ENCODE measurements at places on chromosomes 6 and 20. TPM values are rescaled to one million over a fixed set of nuclear protein-coding genes. Genes with fewer than 3 reads are reported as not detected.

DNA sequence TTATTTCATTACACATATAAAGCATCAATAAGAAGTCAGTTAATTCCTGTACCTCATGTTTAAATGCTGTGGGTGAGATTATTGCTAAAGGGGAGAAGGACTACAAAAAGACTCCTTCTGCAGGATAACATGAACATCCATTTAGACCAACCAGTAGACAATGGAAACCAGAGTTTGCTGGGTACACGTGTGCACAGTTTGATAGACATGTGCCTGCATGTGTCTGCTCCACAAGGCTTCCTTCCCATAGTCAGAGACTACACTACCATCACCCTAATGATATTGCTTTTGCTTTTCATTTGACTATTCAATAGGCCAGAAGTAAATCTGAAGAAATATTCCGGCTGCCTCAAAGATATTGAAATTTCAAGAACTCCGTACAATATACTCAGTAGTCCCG lies 231.6 kb downstream of the ARHGAP18 start:
- no peak for DNase-seq

DNA sequence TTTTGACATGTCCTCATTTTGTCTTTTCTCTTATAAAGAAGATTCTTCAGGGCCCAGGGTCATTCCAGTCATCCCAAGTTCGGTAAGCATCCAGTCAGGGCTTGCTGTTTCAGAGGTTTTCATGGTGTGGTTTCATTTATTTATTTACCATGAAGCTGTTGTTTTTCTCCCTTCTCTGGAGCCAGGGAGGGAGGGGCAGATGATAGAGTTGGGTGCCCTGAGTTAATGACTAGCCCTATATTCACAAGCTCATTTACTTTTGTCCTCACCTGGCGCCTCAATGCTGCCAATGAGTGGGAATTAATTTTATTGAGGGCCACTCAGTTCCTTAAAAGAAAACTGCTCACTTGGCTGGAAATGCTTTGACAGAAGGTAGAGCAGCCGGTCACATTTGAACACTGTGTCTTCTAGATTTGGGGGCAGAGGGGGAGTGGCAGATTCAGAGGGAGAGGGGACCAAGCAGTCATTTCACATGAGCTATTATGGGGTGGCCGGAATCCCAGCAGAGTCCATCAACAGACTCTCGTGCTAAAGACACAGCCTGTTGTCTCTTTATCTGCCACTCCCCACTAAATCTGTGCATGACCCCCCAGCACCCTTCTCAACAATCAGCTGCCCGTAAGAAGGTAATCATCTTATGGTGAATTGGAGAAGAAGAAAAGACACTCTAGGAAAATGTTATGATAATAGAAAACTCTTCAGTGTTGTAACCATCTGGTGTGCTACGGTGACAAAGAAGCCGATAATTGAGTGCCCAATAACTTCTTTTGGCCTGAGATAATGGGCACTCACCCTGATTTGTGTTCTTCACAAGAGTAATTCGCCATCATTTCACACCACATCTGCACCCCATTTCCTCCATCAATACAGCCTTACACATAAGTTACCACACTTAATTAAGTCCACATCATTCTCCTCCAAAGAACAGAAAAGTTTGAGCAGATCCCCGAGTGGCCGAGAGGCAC lies 573.5 kb upstream of the JAG1 start:
- no peak for DNase-seq

- no peak for DNase-seq
These were observed 99.7 kb downstream of the PDE7B start for GRCh38 chr6:135951169-135951568.

DNA sequence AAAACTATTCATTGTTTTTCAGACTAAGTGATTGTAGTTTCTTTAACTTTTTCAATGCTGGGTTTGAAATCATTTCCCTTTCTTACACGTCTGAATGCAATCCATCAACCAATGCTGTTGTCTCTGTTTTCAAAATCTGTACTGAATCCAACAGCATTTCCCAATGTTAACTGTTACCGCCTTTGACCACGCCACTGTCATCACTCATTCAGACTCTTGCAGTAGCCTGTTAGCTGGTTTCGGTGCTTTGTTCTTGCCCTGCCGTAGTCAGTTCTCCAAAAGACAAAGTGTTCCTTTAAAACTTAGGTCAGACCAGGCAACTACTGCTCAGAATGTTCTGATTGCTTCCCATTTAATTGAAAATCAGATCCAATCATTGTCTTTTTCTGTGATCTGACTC lies 131.3 kb downstream of the PLCB4 start:
- DNase-seq, result no peak

GRCh38 chr6:5072440-5072839 lies 12.7 kb upstream of the PPP1R3G start:
- DNase-seq, result no peak

GRCh38 chr6:85424981-85425380 lies 24.9 kb upstream of the NT5E start:
- DNase-seq, result no peak

- no peak for DNase-seq
These were observed 397.2 kb downstream of the SAMD5 start for GRCh38 chr6:147905711-147906110.

DNA sequence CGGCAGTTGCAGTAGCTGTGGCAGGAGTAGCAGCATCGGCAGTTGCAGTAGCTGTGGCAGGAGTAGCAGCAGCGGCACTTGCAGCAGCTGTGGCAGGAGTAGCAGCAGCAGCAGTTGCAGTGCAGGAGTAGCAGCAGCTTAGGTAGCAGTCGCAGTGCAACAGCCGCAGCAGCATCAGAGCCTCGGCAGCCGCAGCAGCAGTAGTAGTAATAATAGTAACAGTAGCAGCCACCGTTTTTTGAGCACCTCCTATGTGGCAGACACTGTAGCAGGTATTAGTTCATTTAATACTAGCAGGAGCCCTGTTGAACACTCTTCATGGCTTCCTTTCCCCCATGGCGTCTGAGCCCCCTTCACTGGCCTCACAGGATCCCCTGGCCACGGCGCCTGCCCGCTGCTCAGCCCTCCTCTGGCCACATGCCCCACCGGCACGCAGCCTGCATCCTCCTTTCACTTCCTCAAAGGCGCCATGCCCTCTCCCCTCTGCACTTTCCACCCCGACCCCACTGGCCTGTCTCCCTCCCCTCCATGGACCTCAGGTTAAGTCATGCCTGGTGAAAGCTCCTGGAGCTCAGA lies 19.1 kb upstream of the IRF4 start:
- DNase-seq, result no peak

DNA sequence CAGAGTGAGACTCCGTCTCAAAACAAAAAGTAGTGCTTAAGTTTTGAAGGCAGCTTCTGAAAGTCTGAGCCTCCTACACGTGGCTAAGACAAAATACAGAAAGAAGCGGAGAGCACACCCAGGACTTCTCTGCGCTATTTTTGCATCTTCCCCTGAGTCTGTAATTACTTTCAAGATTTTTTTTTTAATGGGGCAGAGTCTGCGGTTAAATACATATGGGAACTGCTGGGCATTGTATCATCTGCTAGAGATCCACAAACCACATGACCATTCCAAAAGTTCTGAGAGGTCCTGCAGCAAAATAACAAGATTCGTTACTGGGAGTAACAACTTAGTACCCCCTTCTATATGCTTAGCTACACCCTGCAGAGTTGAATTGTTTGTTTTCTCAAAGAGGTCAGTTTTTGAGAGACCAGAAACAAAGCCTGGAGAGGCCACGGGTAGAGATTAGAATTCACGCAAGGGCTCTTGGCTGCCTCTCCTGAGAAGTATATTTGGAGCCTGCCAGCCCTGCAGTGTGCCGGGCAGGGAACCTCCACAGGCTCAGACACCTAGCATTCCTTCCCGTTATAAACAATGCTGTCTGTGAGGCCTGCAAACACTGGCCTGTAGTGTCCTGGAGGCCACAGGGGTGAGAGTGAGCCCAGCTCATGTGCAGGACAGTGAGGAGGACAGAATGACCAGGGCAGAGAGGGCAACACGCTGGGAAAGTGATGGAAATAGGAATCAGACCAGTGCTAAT lies 48.2 kb upstream of the FAM50B start:
- DNase-seq, result no peak

DNA sequence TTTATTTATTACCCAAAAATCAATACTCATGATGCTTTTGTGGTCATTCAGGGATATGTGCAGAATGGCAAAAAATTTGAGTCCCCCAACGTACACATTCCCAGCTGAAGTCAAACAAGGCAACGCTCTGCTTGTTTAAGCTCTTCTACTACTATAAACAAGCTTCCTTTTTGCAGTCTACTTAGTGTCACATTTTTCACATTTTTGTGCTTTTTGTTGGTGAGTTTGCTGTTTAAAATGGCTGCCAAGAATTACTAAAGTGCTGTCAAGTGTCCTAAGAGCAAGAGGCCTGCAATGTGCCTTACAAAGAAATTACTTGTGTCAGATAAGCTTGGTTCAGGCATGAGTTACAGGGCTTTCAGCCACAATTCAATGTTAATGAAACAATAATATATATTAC lies 2.1 kb downstream of the WFDC8 start:
- no peak for DNase-seq

- no peak for DNase-seq
These were observed 124.9 kb upstream of the CST7 start for GRCh38 chr20:24823989-24824693.

- no peak for DNase-seq
These were observed 365.0 kb upstream of the ID4 start for GRCh38 chr6:19472153-19472552.

DNA sequence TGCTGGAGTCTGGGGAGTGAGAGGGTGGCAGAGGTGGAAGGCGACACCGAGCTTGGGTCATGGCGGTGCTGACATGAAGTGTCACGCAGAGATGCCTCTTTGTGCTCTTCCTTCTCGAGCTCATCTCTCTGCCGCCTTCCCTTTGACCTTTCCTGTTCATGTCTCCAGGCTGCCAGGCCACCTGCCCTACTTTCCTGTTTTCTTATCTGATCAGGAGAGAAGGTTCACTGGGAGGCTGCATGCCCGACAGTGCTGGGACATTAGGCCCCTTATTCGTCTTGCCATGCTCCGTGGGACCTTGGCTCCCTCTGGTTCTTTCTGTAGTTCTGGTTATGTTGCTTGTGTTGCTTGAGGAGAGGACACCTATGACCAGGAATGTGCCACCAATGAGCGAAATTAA lies 33.2 kb downstream of the CST8 start:
- DNase-seq, result no peak

DNA sequence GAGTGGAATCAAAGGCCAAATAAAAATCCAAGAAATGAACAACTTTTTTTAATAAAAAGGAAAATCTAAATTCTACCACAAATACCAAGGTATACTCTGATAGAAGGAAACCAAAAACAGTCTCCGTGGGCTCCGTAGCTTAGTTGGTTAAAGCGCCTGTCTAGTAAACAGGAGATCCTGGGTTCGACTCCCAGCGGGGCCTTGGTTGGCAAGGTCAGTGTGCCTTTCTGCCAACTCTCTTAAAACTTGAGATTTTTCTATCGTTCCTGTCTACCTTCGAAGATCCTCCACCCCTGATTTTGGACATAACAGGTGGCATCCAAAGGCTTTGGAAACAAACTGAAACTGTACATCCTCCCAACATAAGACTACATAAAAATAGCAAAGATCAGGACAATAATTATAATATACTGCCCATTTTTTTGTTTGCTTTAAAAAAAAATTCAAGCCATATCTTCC lies 197.9 kb downstream of the TRIM27 start:
- DNase-seq, result no peak

- no peak for DNase-seq
These were observed 43.6 kb upstream of the SLC4A11 start for GRCh38 chr20:3282271-3283221.

DNA sequence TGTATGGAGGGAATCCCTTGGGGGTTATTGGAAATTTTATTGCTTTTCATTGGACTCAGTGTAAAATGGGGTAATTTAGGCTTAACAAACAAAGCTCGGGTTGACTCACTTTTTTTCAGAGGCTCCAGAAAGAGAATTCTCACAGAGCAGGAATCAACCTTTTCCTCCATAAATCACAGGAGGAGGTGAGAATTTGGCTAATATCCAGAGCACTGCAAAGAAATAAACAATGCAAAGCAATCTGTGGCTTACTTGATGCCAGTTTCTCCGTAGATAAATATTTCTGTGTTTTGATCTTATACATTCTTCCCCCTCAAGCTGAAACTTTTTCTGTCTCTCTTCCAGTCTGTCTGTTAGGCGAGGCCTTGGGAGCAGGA lies 176.6 kb downstream of the TSHZ2 start:
- no peak for DNase-seq

DNA sequence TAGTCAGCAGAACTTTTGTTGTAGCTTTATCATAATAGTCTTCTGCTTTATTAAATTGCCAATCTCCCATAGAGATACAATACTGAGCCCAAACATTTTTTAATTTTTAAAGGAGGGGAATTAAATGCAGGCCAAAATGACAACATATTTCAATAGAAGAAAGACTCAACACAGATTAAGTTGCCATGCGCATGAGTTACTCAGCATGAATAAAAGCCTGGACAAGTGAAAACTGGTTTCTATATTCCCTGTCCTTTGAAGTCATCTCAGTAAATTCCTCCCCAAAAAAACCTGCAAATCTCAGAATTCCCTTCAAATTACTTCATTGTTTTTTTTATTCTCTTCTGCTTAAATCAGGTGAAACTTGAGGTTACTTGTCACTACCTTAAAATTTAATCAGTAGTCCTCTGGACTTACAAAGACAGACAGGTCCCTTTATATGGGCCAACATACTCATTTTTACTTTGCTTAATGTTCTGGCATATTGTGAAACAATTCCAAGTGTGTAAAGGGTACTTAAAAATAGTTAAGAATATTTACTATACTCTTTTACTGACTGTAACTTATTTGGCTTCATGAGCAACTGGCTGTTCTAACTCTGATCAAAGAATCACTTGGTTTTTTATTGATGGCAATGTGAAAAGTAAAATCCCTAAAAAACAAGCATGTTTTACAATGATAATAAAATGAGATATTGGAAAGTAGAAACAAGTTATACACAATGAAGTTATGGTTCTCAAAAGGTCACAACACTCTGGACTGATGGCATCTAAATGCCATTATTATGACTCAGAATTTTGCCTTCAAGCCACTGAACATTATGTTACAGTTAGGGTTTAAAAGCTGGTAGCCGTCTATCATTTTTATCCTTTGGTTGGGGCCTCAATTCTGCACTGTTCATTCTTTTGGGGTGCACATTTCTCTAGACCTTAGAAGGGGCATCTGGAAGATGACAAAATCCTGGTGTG lies 49.9 kb upstream of the COL21A1 start:
- no peak for DNase-seq

GRCh38 chr6:40881501-40881900 lies 157.5 kb downstream of the UNC5CL start:
- DNase-seq, result no peak

- DNase-seq, result no peak
These were observed 29.8 kb downstream of the TENT5A start for GRCh38 chr6:81722506-81723223.

- no peak for DNase-seq
These were observed 547.2 kb downstream of the CD83 start for GRCh38 chr6:14664621-14665315.

Gene FOXS1
- 0.45 TPM for total RNA-seq

Gene NCOA5
- 24.1 TPM for total RNA-seq

Gene RAB44
- total RNA-seq, result 0.09 TPM

Gene RIMS4
- 0.56 TPM for total RNA-seq

Gene TINAG
- total RNA-seq, result 41.6 TPM

Gene FRK
- 22.6 TPM for total RNA-seq

Gene CST5
- not detected for total RNA-seq

Gene GFOD1
- 9.2 TPM for total RNA-seq

Gene BPIFB1
- total RNA-seq, result not detected

Gene BEND6
- not detected for total RNA-seq

Gene OVOL2
- total RNA-seq, result 17.0 TPM

Gene PGC
- total RNA-seq, result not detected

Gene C6orf58
- not detected for total RNA-seq

All from left colon (tissue), 2 donors.